Renal cortex interstitium (tissue), 15 donors: ENCODE measurements at places on chromosomes 5 and 9. TPM values are rescaled to one million over a fixed set of nuclear protein-coding genes. Genes with fewer than 3 reads are reported as not detected.
A peak's percentile ranks its signal among the peaks of the same experiment; 100 is the strongest.

DNA sequence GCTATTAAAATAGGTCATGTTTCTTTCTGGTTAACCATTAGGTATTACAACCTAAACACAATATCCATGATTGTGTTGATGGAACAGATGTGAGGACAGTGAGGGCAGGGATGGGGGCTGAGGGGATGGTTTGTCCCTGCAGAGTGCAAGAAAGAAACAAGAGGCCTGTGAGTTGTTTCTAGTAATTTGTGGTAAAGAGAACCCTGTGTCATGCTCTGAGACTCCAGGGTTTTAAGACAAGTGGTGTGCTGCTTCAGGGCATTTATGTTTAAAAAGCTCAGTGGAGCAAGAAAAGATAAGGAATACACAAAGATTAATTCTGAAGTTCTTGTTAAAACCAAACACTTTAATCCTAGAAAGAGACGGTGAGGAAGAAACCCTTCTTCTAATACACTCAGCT lies 656.5 kb downstream of the TLE1 start:
- DNase-seq, result no peak

Gene MED10
- 39.5 TPM for polyA plus RNA-seq

Gene CARTPT
- not detected for polyA plus RNA-seq

Gene LYRM7
- 15.2 TPM for polyA plus RNA-seq

- DNase-seq, result no peak
Observed at GRCh38 chr5:140221697-140222223, 46.8 kb downstream of the CYSTM1 start.

DNA sequence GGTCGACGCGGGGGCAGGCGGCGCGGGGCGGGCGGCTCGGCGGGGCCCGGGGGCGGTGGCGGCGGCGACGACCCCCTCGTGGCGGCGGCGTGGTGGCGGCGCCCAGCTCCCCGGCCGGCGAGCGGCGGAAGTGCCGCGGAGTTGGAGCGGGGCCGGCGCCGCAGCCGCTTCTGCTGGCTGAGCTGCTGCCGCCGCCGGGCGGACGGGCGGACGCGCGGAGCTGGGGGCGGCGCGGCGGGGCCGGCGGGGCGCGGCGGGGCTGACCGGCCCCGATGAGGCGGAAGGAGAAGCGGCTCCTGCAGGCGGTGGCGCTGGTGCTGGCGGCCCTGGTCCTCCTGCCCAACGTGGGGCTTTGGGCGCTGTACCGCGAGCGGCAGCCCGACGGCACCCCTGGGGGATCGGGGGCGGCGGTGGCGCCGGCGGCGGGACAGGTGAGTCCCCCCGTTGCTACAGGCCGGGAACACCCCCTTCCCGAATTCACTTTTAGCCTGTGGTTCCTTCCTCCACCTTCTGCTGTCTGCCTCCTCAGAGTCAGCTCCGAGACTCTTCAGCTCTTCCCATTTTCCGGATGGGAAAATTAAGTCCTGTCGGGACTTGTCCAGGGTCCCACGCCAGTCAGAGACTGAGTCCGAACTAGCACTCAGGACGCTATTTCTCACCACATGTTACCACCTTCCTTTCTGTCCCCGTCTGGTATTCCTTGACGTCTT lies at the start of gene GALNT10:
TSS of gene GALNT10 (plus strand) at position 139 of the 710 bp plus-strand sequence. CDS start at position 273, 134 bp downstream.
- no peak for DNase-seq

Gene PCDHGA10
- 3.3 TPM for polyA plus RNA-seq

DNA sequence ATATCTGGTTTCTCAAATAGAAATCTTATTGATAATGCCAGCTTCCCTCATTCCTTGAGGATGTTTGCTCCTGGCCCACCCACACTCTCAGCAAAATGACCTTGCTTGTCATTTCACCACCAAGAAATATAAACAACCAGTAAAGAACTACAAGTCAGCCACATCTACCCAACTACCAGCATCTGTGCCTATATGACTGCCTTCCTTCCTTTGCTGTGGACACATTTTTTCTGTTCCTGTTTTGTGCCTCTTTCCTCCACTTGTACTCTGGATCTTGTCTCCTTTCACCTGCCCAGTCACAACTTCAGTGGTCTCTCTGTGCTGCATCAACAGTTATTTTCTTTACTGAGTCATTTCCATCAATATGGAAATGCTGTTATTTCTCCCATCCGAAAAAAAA lies 20.3 kb downstream of the KIF2A start:
- DNase-seq, result no peak

DNA sequence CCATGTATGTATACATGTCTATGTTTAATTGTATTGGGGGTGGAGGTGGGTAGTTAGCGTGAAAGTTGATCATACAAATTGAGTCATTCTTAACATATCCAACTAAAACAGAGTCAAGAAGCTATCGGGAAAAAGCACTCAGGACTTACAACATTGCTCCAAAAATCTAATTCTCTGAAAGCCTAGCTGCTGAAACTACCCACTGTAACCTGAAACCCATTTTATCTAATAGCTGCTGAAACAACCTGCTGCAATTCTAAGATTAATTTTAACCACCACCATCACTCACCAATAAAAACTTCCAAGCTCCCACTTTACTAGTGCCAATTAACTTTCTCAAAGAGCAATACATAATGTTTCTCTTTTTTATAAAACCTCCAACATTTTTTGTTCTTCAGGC lies 32.2 kb downstream of the KCNV2 start:
- DNase-seq, result no peak

Gene PCA3
- 2.5 TPM for polyA plus RNA-seq

GRCh38 chr9:135864447-135865049 lies 42.8 kb downstream of the CAMSAP1 start:
- DNase-seq, result peak; percentile 34

- peak; percentile 23 for DNase-seq
Observed at GRCh38 chr5:139796061-139796806, 626 bp downstream of the PSD2 start.

Gene NEUROG1
- polyA plus RNA-seq, result not detected

- DNase-seq, result peak; percentile 64
Observed at GRCh38 chr5:40736103-40736875, 19.5 kb downstream of the TTC33 start.

Gene FAM163B
- polyA plus RNA-seq, result not detected

DNA sequence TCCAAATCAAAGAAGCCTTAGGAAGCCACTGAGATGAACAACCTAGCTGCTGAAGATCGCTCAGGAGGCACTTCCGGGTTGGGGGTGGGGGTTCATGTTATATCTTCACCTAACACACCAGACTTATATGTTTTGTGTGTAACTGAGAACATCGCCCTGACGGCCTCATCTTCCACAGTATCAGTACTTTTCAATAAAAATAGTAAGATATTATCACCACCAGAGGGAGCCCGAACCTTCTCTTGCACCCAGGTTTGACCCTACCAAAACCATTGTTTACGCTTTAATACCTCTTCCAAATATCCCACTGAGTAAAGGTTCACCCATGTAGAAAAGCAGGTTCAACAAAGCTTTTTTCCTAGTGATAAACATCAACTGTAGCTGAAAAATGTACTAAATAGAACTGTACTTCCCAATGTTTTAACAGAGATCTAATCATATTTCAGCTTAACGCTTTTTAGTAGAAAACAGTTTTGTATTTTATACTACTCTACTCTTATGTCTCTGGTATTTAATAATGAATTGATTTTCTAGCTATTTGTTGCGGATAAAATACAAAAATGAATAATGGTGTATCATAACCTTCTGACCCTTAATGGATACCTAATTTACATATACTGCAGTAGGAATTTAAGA lies 244.0 kb downstream of the EPB41L4A start:
- no peak for DNase-seq

GRCh38 chr9:89845862-89846261 lies 241.1 kb downstream of the GADD45G start:
- no peak for DNase-seq

DNA sequence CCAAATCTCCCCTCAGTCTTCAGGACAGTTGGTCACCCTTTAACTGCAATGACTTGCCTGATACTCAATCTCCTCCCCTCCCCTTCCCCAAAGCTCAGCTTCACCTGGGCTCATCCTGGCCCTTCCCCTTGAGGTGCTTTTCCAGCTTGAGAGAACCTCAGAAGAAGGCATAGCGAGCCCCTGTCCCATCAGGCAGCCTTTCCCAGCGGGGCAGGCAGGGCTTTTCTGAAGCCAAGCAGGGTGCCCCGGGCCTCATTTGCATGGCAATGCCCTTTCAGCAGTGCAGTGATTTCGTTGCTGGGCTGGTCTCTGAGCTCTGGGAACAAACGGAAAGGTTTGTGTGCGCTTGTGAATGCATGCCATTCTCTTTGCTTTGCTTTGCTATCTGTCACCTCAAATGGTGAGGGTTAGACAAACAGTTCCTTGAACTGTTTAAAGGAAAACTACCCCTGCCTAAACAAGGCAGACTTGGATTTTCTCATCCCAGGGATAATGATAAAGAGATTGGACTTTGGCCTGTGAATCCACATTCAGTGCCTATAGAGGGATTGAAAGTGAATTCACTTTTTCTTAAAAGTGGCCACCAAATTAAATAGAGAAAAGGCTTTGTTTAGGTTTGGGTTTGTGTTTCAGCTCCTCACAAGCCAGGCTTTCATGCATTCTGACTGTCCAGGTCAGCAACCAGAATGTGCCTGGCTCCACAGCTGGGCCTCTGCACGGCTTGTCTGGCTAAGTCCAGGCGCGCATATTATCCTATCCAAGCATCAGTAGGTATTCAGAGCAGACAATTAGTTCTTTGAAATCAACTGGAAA lies 165.3 kb downstream of the ZNF608 start:
- no peak for DNase-seq

Gene ADAMTSL1
- polyA plus RNA-seq, result 12.1 TPM

DNA sequence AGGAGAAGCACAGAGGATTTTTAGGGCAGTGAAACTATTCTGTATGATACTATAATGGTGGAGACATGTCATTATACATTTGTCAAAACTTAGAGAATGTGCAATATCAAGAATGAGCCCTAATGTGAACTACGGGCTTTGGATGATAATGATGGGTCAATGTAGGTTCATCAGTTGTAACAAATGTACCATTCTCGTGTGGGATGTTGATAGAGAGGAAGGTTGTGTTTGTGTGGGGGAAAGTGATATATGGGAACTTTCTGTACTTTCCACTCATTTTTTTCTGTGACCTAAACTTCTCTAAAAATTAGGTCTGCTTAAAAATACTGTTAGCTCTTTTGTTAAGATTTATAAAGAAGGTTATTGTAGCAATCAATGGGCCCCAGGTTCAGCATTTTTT lies 138.9 kb downstream of the SPATA31D1 start:
- no peak for DNase-seq

Gene TTF1
- 20.1 TPM for polyA plus RNA-seq

GRCh38 chr5:58898538-58898937 lies 315.7 kb downstream of the RAB3C start:
- no peak for DNase-seq

Gene SPATA31A3
- polyA plus RNA-seq, result not detected

Gene ACTBL2
- polyA plus RNA-seq, result not detected

Gene SPATA31C1
- 0.55 TPM for polyA plus RNA-seq

DNA sequence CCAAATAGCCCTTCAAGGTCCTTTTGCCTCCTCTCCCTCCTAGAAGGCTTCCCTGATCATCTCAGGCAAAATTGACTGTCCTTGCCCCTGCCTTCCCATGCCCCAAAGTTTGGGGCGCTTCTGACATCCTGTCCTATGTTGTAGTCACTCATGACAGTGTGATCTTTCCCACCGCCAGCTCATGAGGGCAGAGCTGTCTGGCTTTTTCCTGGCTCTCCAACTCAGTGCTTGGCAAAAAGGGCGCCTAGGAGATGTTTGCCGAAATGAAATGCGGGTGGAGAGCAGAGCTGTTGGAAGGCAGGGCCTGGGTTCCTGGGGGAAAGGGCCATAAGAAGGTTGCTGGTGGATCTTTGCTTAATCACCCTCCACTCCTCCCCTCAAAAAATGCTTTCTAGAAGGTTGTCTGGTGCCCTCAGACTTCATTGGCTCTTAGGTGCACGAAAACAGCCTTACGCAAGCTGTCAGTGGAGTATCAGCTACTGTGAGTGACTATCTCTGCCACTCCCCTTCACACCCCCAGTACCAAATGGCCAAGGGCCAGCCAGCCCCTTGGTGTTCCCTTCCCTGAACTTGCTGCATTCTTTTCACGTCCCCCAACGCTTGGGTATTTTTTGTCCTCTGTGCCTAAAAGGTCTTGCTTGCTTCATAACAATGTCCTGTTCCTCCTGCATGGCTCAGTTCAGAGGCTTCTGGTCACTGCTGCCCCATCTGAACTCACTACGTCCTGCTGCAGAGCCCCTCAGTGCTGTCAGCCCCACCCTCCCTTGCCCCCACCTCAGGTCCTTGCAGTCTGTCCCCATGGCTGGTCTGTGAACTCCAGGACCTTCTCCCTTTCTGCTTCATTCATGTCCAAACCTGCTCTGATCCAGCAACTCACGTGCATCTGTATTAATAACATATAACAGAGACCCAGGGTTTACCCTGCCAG lies 2.6 kb upstream of the SLC25A51 start:
- DNase-seq, result no peak

Gene VCAN
- polyA plus RNA-seq, result 347 TPM

Gene PARP8
- polyA plus RNA-seq, result 16.3 TPM

Gene TERT
- 0.56 TPM for polyA plus RNA-seq

- no peak for DNase-seq
Observed at GRCh38 chr9:136572828-136573625, 27.2 kb upstream of the NOTCH1 start.

Gene PTGDS
- polyA plus RNA-seq, result 113 TPM

DNA sequence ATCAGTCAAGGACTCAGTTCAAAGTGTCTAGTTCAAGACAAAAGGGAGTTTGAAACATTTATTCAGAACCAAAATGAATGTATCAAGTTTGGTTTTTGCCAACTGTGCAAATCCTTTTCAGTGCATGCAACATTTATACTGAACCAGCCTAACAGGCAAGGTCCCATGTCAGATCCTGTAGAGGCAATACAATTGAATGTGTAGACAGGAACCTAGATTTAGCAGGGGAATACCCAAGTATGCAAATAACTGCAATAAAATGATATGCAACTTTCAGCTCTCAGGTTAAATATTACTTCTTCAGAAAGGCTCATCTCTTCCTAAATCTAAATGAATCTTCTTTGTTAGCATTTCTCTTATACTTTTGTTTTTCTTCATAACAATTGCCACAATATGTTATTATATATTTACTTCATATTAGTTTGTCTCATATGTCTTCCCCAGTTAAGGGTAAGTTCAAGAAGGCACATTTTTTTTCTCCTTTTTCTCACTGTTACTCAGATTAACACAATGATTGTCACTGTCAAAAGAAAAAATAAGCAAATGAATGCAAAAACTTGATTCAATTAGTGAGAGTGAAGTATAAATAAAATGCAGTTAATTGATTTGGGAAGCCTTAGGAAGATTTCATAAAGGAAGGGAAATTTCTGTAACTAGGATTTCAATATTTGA lies 163.9 kb upstream of the RASA1 start:
- DNase-seq, result no peak

Gene ANKRD34B
- polyA plus RNA-seq, result 1.2 TPM

- no peak for DNase-seq
Observed at GRCh38 chr9:95261890-95262289, 55.6 kb downstream of the FANCC start.

Gene HTR1A
- not detected for polyA plus RNA-seq

DNA sequence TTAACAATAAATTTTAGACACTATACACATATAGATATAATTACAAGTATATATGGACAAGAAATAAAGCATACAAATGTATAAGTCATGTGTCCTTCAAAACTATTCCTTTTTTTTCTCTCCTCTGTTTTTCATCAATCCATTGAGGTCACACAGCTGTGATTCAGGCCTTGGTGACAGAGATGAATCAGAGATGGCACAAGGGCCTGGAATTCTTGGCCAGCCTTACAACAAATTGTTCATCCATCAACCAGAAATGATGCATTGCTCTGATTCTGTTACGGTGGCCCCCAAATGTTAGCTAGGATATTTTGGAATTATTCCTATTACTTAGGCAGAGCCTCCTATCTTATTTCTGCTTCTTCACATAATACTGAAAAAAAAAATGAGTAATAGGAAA lies 108.7 kb upstream of the MPDZ start:
- DNase-seq, result no peak
